Stimulated activated CD8-positive, alpha-beta memory T cell treated with anti-CD3 and anti-CD28 coated beads, Interleukin-7, amount 100 ng/mL, for 1 hour (primary cell): ENCODE measurements at places on chromosomes 4 and X.

DNA sequence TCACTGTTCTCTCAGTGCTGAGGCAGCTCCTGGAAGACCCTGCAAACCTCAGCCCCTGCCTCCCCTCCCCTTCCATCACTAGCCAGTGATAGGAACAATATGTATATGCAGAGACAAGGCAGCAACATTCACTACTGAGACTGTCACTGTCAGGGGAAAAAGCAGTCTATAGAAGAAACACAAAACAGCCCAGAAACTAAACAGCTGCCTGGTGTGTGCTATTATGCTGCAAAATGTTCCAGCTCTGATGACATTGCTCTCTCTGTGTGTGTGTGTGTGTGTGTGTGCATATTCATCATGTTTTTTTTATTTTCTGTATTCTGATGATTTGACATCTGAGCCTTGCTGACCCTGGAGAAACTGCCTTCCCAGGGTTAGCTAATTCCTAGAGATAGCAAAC is 147.2 kb downstream of the SPATA18 start:
- DNase-seq: no peak

DNA sequence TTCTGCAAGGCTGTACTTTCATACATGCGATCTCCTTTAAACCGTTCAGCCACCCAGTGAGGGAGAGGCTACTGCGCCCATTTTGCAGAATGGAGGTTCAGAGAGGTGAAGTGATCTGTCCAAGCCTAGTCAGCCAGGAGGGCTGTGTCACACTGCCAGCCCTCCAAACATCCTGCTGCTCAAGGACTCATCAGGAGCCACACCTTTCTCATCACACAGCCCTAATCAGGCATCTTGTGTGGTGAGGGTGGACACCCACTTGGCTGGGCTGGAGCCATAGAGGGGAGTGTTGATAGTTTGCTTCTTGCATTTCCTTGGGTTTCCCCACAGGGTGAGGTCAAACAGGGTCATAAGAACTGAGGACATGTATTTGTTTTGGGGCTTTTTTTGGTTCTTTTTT is 5.4 kb upstream of the CXCR3 start:
- DNase-seq: no peak

GRCh38 chr4:118395057-118395644 is 42.3 kb upstream of the PRSS12 start:
- no peak for DNase-seq

GRCh38 chr4:38994135-38994534 is 38.1 kb downstream of the TMEM156 start:
- no peak for DNase-seq

- DNase-seq: no peak
These were observed 383.7 kb downstream of the PPP3CA start for GRCh38 chr4:100963627-100964026.

DNA sequence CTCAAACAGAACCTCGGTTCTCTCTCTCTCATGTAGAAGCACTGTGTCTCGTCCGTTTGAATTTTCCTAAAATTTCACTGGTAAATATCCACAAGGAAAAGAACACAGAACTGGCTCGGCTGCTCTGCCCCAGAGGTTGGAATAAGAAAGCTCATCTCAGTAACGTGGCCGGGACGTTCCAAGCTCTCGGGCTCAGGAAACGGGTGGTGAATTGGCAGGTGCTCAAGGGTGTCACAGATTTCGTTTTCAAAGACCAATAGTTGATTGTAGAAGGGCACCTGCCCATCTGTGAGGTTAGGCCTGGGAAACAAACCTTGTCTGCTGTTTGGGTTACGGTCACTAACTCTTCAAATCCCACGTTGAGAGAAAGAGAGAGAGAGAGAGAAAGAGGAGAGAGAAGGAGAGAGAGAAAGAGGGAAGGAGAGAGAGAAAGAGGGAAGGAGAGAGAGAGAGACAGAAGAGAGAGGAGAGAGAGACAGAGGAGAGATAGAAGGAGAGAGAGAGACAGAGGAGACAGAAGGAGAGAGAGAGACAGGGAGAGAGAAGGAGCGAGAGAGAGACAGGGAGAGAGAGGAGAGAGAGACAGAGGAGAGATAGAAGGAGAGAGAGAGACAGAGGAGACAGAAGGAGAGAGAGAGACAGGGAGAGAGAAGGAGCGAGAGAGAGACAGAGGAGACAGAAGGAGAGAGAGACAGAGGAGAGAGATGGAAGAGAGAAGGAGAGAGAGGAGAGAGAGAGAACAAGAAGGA is 106.6 kb downstream of the CRLF2 start:
- no peak for DNase-seq

DNA sequence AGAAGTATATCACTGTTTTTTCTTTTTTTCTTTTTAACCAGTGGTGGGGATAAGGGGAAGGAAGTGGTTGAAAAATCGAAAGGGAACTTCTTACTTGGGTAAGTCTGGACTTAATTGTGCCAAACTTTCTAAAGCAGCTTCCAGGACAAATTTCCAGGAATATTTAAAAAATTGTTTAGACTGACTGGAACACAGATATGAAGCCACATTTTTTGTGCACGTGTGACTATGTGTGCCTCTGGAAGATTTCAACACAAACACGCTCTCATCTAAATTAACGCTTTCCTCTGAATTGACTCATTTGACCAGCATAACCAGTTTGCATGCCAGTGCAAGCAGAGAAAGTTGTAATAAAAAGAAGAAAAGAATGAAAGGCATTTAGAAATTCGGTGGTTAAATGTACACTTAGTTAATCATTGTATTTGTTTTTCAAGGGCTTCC is 18.8 kb upstream of the YTHDC1 start:
- DNase-seq: no peak

DNA sequence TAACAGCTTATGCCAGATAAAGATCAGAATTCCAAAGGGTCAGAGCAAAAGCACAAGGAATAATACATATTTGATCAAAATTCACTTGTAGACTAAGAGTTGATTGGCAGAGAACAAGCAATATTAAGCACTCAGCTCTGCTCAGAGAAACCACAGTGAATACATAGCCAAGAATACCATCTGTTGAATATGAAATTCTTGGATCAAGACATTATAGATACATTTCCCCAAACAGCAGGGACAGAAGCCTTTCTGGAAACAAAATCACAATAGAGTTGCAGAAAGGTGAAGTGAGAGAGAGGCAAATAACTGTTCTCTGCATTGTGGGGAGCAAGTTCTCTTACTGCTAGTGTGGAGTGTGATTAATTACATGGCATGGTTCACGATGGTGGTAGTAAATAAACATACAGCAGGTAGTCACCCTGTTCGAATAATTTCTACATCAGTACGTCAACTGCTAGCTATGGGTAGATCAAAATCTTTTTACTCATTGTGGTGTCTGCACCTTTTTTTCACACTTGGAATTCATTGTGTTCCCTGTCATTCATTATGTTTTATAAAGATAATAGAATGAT is 366.7 kb downstream of the PCDH7 start:
- DNase-seq: no peak

GRCh38 chr4:160175064-160175643 is 1072.3 kb downstream of the RAPGEF2 start:
- no peak for DNase-seq

GRCh38 chrX:71809886-71810285 is 46.7 kb downstream of the CXorf49B start:
- DNase-seq: no peak

GRCh38 chr4:151772274-151772673 is 11.5 kb upstream of the GATB start:
- DNase-seq: no peak

DNA sequence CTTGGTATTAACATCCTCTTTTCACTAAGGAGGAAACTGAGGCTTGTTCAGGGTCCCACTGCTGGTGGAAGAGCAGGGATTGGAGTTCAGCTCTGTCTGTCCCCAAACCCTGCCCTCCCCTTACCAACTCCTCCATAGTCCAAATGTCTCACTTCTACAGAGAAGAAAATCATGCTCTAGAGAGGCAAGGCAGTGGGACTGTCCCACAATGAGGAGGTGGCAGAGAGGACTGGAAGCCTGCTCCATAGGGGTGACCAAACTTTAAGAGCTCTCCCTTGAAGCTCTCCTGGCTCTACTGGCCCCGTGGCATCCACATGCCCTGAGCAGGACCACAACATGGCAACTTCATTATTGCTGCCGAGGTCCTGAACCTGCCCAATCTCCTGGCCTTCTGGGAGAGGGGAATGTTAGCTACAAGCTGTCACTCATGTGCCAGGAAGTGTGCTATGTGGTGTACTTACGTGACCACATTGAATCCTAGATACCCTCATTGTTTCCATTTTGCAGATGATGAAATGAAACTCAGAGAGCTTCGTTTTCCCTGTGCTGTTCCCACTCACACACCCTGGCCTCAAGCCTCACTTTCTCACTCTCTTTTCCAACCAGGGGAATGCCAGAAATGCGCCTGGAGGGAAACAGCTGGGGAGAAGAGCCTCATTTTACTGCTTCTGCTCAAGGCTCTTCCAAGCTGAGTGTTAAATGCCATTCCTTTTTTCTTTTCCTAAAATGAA is 71.5 kb downstream of the ANAPC4 start:
- DNase-seq: no peak

DNA sequence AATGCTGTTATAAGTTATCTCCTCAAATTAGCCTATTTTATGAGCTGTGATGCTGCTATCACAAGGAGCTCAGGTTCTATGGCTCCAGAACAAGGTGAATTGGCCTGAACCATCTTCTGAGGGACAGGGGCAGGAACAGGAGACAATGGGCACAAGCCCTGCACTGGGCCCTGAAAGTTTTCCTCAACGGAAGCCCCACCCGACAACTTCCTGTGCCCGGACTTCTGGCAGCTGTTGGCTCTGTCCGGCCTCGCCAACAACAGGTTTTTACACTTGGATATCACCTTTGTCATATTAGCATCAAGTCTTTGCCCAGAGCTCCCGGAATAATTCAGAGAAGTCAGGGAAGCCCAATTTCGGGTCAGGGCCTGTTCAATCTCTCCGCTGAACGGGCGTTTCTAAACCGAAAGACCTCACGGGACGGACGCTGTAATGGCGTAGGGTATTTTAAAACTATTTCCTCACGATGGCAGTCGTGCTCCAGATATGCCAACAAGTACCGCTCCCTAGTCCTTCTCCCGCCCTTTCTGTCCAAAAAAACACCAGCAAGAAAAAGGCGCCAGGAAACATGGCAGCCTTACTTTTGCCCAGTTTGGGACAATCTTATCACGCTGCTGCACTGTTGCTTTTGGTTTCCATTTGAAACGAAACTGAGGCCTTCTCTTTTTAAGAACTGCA is 201.0 kb upstream of the STK26 start:
- DNase-seq: peak; percentile 53

GRCh38 chr4:107187091-107187490 is 151.0 kb upstream of the DKK2 start:
- no peak for DNase-seq

DNA sequence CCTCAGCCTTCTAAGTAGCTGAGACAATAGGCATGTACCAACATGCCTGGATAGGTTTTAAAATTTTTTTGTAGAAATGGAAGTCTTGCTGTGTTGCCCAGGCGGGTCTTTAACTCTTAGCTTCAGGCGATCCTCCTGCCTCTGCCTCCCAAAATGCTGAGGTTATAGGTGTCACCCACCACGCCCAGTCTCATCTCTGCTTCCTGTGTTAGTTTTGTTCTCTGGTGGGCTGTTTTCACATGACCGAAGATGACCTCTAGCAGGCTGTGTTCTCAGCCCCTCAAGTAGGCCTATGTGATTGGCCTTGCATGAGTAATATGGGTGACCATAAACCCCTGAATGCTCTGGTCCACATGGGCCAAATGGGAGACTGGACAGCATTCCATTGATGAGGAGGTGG is 56.8 kb upstream of the MSANTD1 start:
- DNase-seq: no peak

- no peak for DNase-seq
These were observed 24.1 kb downstream of the TMPRSS11A start for GRCh38 chr4:67939195-67939594.

GRCh38 chr4:3039706-3040366 is 34.5 kb downstream of the HTT-AS start:
- no peak for DNase-seq

DNA sequence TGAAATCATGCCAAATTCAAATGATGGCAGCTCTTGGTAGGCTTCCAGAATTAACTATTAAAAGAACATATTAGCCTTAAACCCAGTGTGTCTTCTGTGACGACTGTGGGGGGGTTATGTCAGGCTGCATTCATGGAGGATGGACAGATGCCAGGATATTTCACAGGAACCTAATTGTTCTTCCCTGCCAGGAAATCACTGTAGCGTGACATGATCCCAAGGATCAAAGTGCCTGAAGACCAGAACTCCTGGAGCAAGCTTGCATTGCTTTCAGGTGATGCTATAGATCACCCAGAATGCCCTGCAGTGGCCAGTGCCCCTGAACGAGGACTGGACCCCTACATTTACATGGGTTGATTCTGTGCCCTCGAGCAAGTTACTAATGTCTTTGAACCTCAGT is 1093.0 kb upstream of the TENM3 start:
- no peak for DNase-seq

- DNase-seq: no peak
These were observed 1.0 kb upstream of the C4orf54 start for GRCh38 chr4:99658666-99659065.

DNA sequence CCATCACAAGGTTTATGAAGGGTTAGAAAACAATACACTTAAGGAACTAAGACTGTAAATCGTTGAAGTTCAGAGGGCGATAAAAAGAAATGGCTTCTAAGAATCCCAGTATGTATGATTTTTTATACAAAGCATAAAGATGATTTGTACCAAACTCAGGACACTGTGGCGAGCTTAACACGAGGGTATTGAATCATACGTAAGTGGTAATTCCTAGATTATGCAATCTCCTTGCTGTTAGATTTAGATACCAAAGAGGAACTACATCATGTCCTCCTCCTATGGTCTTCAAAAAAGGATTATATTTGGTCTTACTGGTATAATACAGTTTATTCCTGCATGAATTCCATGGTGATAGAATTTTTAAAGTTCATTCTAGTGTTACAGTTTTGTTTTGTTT is 23.9 kb downstream of the NFKB1 start:
- DNase-seq: no peak

DNA sequence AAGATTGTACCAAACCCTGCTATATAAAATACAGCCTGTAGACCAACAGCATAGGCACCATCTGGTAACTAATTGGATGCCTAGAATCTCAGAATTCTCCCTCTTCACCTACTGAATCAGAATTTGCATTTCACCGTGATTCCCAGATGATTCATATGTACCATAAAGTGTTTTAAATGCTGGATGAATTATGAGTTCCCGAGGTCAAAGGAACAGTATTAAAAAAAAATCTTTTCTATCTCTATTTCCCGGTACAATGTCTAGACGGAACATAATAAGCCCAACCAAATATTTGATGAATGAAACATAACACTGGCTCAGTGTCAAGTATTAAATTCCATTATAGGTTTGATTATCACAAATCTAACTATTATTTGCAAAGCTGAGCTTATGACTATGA is 280.0 kb downstream of the ANKRD50 start:
- DNase-seq: no peak

DNA sequence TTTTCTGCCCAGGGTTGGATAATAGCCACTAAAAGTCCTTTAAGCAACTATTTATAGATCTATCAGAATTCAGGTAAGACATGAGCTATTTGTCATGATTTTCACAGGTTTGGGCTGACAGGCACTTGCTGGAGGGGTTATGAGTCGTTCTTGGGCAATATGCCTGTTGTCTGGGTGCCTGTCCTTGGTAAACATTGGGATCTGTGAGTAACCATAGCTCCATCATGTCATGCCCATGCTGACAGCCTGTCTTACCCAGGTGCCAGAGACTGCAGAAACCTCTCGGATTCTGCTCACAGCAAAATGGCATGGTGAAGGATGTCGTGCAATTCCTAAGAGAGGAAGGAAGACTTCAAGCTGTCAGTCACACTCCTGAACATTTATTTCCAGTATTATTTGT is 116.0 kb upstream of the PUDP start:
- DNase-seq: no peak
